ENCODE measurements at places on chromosomes 1 and 21.
A peak's percentile ranks its signal among the peaks of the same experiment; 100 is the strongest.

GRCh38 chr1:156246241-156246780 lies 1.5 kb downstream of the PAQR6 start:
- DNase-seq: no peak

GRCh38 chr1:100883963-100884362 lies 10.7 kb downstream of the EXTL2 start:
- DNase-seq: peak; percentile 44

- no peak for DNase-seq
These were observed 13.9 kb downstream of the CELSR2 start for GRCh38 chr1:109263234-109263596.

DNA sequence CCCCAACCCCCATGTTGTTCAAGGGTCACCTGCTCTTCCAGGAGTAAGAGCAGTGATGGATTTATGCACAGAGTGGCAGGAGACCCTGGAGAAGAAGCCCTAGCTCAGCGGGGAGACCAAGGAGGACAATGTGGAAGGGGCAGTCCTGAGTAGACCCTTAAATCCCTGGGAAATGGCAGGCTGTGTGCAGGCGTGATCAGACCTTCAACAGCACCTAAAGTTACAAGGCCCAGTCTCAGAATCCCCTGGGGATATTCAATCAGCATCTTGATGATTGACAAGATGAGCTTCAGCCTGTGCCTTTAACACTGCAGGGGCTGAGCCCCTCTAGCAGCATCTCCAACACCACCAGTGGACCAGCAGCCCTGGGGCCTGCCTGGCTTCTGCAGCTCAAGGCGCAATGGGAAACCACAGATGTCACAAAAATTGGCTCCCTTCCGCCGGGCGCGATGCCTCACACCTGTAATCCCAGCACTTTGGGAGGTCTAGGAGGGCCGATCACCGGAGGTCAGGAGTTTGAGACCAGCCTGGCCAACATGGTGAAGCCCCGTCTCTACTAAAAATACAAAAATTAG lies 60.4 kb downstream of the IRF2BP2 start:
- no peak for DNase-seq

DNA sequence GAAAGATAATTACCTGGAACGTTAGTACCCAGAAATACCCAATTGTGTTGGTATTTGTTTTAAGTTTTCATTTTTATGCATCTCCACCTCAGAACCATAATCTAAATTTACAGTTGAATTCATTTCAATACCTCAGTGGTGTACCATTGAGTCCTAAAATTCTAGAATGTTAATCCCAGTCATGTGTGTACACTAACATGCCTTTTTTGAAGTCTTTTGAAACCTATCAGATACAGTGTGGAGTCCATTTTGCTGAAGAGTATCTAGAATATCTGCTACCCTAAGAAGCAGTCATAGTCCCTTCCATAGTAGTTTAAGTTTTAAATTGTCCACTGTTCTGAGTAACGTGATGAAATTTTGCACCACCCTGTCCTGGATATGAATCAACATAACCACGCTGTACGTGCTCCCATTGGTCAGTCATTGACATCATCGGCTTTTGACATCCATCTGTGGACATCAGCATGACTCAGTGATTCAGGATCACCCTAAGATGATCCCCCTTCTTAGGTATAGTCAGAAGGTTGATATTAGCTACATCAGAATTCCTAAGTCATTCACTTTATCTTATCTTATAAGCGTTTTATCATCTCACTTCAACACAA lies 7.5 kb upstream of the ASH1L start:
- DNase-seq: no peak

- no peak for DNase-seq
These were observed 86.7 kb upstream of the MARK1 start for GRCh38 chr1:220441211-220441610.

GRCh38 chr1:27726173-27727044 lies 648 bp downstream of the FAM76A start:
- DNase-seq: peak; percentile 72

DNA sequence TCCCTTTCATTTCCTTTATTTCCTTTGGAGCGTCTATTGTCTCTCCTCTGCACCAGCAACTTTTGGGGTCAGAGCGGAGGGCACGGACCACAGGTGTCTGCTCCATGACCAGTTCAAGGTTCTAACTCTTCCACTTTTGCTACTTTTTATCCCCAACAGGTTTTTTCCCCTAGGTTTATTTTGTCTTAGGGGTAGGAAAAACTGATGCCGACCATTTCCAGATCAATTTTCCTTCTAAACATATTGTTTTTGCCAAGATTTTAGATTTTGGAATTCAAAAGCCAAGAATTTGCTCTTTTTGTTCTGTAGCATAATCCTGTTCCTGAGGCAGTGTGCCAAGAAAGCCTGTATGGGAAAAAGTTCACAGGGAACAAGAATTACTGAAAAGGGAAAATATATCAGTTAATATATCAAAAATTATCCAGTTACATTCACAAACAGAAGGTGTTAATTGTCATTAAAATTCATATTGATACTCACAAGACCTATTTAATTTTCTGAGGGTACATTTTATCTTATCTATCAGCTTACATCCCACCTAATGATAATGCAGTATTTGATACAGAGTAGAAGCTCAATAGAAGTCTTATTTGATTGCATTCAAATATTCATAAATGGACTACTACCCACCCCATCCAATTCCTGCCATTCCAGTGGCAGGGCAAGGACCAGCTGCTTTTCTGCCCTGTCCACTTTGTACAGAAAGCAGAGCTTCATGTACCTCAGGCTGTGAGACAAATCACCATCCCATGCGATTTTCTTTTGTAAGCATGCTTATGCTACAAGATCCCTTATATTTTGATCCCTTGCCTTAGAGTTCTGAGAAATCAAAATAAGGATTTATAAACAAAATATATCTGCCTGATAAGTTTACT lies 31.2 kb downstream of the TSEN15 start:
- DNase-seq: no peak

DNA sequence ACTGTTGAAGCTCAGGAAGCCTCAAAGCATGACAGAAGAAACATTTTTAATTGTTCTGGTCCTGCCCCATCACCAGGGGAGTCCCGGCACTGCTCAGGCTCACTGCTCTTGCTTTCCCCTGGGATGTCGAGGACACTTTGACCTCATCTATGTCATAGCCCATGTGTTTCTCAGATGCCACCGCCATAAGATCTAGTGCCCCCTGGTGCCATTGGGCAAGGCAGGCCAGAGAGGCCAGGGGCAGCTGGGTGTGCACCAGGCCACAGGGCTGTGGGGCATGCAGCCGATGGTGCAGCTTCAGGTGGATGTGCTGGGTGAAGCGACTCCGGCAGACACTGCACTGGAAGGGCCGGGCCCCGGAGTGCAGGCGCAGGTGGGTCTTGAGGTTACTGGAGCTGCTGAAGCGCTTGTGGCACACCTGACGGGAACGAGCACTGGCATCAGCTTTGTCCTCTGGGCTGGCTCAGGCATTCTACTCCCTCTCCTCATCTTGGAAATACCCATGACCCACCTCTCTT lies 7.7 kb upstream of the CRYBG2 start:
- no peak for DNase-seq

DNA sequence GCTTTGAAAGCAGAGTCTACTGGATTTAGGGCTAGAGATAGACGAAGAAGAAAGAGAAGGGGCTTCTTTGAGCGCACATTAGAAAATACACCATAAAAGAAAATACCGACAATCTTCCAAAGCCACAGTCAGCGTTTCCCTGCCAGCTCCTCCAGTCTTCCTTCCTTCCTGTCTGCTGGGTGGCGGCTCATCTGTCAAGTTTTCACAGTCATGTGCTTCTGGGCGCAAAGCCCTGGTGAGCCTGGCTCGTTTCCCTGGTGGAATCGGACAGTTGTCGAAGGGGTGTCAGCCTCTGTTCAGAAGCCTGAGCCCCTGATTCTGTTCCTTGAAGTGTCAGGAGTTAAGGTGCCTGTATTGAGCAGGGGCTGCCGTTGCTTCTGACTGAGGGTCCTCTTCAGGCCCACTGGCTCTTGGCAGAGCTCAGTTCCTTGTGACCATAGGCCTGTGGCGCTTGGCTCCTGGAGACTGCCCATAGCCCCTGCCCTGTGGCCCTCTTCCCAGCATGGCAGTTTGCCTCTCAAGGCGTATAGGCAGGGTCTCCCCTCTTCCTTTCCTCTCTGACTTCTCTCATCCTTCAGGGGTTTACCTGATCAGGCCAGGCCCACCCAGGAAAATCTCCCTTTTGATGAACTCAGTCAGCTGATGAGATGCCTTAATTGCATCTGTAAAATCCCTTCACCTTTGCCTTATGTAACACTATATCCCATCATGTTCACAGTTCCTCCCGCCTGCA lies 58.6 kb downstream of the ADARB1 start:
- DNase-seq: no peak

DNA sequence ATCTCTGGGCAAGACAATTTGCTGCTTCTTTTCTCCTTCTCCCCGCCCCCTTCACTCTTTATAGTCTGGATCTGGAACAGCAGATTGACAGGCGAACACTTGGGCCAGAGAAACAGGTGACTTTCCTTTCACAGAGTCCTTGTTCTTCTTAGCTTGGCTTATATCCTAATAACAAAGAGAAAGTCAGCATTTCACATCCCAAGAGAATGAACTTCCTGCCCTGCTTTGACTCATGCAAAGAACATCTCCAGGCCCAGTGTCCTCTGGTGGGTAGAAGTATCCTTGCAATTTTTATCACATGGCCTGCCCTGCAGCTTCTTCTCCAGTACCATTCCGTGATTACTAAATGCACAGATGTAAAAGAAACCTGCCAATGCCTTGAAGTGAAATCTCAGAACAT lies 764.4 kb downstream of the ADGRL2 start:
- DNase-seq: peak; percentile 12

DNA sequence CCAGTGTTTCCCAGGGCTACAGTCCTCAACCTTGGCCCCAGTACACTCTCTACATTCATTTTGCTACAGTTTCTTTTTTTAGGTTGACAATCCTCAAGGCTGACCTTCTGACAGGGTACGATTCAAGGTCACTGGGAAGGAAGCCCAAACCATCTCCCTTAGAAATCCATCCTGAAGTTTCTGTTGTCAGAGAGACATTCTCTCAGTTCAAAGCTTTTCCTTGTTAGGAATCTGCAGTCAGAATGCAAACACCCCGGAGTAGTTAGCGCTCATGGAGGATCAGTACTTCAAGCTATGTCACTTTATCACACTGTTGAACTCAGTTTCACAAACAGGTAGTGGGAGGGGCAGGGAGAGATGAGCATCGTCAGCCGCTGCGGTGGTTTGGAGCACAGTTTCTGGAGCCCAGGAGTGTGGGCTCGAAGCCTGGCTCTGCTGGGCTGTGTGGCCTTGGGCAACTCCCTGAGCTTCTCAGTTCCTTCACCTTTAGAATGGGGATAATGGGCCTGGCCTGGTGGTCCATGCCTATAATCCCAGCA lies 4.2 kb downstream of the SLC2A5 start:
- no peak for DNase-seq

- DNase-seq: peak; percentile 71
These were observed 16.8 kb upstream of the SMYD2 start for GRCh38 chr1:214264196-214264595.

- no peak for DNase-seq
These were observed 27.6 kb downstream of the HMGCS2 start for GRCh38 chr1:119740896-119741780.

GRCh38 chr1:2086446-2087078 lies 36.4 kb downstream of the PRKCZ start:
- peak; percentile 53 for DNase-seq

GRCh38 chr1:193157360-193157759 lies 29.1 kb downstream of the B3GALT2 start:
- DNase-seq: no peak

GRCh38 chr1:192557841-192558595 lies 17.6 kb upstream of the RGS1 start:
- DNase-seq: no peak

GRCh38 chr1:94595658-94596057 lies 54.1 kb upstream of the F3 start:
- no peak for DNase-seq

- DNase-seq: no peak
These were observed 450.6 kb upstream of the DAB1 start for GRCh38 chr1:57874418-57874877.

- DNase-seq: no peak
These were observed 19.3 kb downstream of the HS2ST1 start for GRCh38 chr1:86933562-86934377.

GRCh38 chr1:175808573-175808972 lies 65.2 kb upstream of the TNR start:
- DNase-seq: no peak

- DNase-seq: no peak
These were observed 52.4 kb downstream of the DISP3 start for GRCh38 chr1:11531314-11531870.

GRCh38 chr21:15306271-15306670 lies 241.5 kb upstream of the NRIP1 start:
- DNase-seq: no peak

GRCh38 chr1:106621853-106622252 lies 434.6 kb upstream of the PRMT6 start:
- no peak for DNase-seq

DNA sequence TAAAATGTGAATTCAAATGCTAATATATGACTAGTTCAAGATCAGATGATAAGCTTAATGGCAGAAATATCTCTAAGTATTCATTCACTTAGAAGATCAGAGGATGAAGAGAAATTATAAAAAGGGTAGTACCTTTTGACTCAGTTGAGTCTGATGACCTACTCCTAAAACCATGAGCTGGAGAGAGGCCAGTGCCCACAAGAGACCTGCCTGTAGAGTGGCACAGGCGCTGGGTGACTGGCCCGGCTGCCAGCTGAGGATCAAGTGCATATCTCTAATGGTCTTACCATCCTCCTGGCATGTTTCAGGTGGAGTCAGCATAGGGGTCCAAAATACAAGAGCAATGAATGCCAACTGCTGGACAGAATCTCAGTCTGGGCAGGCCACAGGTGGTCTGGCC lies 14.1 kb downstream of the DDAH1 start:
- DNase-seq: no peak

DNA sequence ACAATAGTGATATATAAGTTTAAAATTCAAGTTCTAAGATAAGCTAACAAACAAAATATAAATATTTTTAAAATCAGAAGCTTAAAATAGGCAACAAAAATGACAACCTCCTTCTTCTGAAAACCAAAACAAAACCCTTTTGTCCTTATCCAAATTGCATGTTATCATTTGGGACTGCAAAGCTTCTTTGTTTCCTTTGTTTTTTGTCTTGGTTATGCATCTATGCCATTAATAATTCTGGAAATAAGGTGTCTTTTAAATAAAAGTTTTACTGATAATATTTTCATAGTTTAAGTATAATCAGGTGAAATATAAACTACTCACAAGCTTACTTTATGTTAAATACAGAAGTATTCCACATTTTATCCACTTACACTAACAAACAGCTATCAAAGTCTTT lies 20.5 kb downstream of the ADSS2 start:
- no peak for DNase-seq

GRCh38 chr21:38126666-38127303 lies 130.0 kb upstream of the KCNJ15 start:
- DNase-seq: peak; percentile 39

GRCh38 chr1:66271904-66272254 lies 262.1 kb upstream of the SGIP1 start:
- DNase-seq: no peak
